ENCODE measurements at places on chromosomes 16 and 17.

- no peak for DNase-seq
Observed at GRCh38 chr16:78932355-78932943, 668.1 kb downstream of the MAF start.

GRCh38 chr17:46106966-46107644 is 86.1 kb downstream of the KANSL1 start:
- DNase-seq: no peak

- no peak for DNase-seq
Observed at GRCh38 chr16:81707411-81708265, 71.5 kb upstream of the PLCG2 start.

- peak; percentile 12 for DNase-seq
Observed at GRCh38 chr17:16027708-16028584, 28.3 kb downstream of the TTC19 start.

- no peak for DNase-seq
Observed at GRCh38 chr17:58328195-58329034, at the start of gene TSPOAP1. TSPOAP1 (minus strand) TSS chr17:58328795; CDS start chr17:58327920, 875 bp downstream.

DNA sequence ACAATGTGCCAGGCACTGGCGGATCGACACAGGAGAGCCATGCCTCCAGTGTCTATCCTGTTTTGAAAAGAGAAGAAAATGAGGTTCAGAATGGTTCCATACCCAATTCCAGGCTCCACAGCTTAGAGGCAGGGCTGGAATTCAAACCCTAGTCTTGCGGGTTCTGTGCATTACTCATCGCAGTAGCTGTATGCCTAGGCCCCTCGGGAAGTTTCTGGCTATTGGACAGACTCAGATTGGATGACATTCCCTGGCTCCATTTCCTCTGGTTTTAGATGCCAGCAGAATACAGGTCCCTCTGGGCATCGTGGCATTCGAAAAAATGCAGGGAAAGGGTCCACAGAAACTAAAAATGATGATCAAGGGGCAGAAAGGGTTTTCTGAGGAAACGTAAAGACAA is 184.7 kb downstream of the COPRS start:
- DNase-seq: no peak

DNA sequence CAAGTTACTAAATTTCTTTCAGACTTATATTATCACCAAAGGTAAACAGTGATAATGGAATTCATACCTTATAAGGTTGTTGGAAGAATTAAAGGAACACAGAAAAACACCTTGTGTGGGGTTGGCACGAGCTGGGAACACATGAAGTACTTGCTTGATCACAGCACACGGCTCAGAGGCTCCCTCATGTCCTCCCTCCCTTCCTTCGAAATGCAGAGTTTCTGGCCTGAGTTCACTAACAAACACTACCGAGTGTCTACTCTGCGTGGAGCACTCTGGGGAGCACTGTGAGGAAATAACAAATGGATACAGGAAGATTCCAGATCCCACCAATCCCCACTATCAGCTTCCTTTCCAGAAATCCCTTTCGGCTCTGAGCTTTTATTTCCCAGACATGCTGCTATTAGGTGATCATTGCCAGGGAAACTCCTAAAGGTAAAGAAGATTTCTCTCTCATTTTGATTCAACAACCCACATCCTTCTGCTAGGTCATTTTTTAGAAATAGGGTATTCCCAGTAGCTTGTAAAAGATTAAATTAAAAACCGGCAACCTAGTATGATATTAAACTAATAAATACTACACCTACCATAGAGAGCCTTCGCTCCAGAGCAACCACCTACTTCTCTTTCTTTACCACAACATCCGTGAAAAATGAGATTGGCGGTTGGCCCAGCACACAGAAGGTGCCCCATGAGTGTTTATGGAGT is 6.1 kb upstream of the HNF1B start:
- DNase-seq: no peak

GRCh38 chr17:69654981-69655855 is 240.7 kb downstream of the MAP2K6 start:
- no peak for DNase-seq

GRCh38 chr16:89048090-89048725 is 45.4 kb upstream of the ACSF3 start:
- DNase-seq: no peak

DNA sequence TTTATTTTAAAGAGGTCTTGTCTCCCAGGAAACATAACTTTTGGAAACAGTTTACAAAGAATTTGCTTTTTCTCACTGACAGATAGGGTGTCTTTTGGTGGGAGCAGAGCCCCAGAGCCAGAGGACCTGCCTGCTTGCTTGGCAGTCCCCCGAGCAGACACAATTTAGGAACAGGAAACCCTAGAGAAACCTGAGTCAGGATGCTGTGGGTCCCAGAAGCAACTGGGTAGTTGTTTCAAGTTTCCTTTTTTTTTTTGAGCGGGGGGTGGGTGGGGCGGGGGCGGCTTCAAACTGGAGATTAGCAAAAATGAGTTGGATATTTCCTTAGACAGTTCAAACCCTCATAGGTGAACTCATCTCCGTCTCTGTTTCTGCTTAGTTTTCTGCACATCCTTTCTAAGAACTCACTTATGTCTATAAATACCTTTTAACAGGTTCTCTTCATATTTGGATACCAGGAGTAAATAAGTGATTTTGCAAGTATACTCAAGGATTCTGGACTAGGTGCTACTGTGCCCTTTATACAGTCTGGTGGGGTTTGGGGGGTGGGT is 135.1 kb downstream of the PRKCA start:
- no peak for DNase-seq

DNA sequence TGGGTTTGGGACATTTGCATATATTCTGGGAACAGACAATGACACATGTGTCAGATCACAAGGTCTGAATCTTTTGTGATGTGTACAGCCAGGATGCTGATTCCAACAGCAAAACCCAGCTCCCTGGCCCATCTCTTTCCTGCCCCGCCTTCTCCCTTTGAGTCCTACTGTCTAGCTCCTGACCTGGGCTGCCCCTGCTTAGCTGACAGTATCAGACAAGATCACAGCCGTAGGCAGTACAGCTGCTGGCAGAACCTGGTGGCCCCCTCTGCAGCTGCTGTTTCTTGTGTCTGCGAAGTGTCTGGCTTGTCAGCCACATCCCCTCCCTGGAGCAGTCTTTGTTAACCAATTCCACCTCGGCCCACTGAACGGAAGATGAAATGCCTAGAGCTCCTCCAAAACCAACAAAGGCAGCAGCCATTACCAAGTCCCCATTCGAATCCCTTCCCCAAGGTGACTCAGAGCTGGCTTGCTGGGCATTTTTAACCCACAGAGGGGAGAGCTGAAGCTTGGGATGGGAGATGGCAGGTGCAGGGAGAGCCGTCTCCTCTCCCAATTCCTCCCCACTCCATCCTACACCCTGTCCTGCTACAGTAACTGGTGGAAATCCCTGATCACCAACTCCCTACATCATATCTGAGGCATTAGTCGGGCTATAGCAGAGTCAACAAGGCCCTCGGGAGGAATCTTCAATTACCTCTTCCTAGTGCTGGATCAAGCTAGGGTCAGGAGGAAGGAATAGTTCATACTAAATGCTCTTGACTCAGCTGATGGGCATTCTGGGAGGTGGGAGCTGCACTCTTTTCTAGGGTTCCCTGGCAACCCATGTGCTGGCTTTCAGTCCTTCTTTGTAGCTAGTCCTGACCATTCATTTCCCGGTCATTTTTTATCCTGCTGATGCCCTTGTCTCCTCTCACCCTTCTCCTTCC is 5.8 kb downstream of the PIPOX start:
- DNase-seq: no peak

- no peak for DNase-seq
Observed at GRCh38 chr17:6254036-6254435, 180.9 kb downstream of the AIPL1 start.

- no peak for DNase-seq
Observed at GRCh38 chr16:69324585-69325253, 5.7 kb downstream of the PDF start.

DNA sequence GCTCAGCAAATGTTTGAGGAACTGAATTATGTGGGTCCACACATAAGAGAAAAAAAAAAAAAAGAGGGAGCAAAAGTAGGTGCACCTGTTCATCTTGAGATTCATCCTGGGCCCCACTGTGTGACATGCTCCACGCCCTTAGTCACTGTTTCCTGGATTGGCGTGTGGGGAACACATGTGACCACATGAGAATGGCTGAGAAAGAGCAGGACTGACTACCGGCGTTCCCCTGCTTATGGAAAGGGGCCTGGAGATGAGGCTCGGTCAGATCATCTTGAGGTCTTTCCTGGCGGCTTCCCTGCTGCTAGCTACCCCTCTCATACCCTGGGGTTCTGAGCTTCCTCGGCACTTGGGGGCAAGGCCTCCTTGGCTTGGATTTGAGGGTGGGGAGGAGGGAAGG is 3.9 kb downstream of the DEXI start:
- DNase-seq: no peak

GRCh38 chr17:39225959-39226683 is 376 bp upstream of the STAC2 start:
- peak; percentile 22 for DNase-seq

Measured in stimulated activated CD8-positive, alpha-beta memory T cell treated with anti-CD3 and anti-CD28 coated beads, Interleukin-2, amount 100 ng/mL, for 1 hour (primary cell).